ENCODE measurements at places on chromosomes 12 and 14. TPM values are rescaled to one million over a fixed set of nuclear protein-coding genes. Genes with fewer than 3 reads are reported as not detected.

DNA sequence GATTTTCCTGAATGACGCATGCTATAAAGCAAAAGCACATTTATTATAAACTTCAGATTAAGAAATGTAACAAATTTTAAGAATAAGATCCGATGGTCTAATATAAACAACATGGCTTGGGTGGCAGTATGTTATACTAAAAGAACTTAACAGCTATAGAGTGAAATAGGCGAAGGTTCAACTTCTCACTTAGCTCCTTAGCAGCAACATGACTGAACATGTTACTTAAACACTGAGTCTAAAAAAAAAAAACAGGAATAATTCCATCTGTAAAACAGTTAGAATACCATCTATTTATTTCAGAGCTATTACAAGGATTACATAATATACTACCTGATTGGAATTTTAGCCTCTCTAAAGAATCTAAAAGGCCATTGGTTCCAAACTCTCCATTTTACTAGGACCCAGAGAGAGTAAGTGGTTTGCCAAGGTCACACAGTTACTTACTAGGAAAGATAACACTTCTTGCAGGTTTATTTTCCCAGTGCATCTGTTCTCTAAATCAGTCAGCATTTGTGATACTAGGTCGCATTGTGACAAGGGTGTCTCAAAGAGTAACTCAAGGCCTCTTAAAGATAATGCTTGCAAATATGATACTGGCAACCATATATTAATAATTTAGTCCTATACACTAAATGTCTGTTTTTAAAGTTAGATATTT is 14.8 kb downstream of the OSBPL8 start:
- H3K27ac ChIP-seq, result no peak overlapping the region
- peak; percentile 77 for ATAC-seq
- H3K27me3 ChIP-seq, result no peaks in the 10 kb centered on the region
- H3K36me3 ChIP-seq, result no peaks in the 10 kb centered on the region
- H3K4me3 ChIP-seq, result no peak overlapping the region

DNA sequence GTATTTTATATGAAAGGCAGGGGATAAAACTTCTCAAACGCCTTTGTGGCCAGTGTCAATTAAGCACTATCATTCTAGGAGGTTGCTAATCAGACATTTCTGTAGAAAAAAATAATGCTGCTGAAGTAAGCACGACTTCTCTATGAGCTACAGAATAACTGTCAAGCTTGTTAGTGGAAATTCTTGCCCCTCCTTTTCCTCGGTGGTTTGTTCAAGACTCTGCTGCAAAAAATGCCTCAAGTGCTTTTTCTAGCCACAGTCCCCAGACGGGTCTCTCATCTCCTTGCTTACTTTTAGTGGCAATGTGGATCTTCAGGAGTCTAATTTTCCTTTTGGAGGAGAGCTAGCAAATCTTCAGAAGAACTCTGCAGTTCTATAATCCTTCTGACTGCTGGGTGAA is 452.0 kb downstream of the FUT8 start:
- no peaks in the 10 kb centered on the region for H3K27me3 ChIP-seq
- peaks cover 51% of the 10 kb centered on the region for H3K4me1 ChIP-seq

DNA sequence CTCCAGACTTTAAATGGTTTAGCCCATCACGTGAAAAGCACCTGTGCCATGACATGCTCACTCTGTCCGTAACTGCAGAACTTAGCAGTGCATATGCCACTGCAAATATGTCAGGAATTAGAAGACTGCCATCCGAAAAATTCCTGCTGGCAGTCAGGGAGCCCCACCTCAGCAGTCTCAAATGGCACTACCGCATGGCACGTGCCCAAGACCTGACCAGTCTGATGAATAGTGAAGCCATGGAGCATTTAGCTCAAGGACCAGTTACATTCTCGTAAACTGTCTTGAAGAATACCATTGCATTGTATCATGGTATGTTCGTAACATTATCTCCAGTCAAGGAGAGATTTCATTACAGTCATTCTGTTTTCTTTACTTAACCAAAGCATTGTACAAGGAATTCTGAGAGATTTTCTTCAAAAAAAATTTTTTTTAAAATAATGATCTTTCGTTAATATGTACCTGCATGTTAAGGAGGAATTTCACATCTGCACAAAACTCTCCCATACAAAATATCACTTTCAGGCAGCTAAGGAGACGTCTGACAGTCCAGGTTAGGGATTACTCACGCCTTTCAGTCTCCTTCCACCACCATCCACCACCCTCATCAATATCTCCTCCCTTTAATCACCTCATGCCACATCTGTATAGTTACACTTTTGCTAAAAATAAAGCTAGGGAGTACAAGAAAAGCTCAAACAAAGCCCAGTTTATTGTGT is 138.5 kb downstream of the ANO2 start:
- no peaks in the 10 kb centered on the region for H3K36me3 ChIP-seq
- no peak overlapping the region for H3K27ac ChIP-seq
- no peak for ATAC-seq
- no peak overlapping the region for H3K4me3 ChIP-seq
- H3K27me3 ChIP-seq, result peaks cover 6% of the 10 kb centered on the region

DNA sequence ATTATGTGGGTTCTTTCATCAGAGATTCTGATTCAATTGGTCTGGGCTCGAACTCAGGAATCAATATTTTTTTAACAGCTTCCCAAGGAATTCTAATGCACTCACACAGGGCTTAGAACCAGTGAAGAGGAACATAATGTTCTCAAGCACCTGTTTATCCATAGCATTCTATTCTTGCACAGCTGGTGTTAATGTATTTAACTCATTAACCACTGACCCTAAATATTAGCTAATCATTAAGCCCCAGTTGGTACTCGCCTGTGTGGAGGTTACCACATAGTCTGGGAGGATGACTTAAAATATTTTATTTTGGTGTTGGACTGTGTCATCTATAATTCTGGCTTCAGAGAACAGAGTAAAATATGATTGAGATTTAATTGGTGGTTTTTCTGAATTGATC is 45.3 kb downstream of the LRP6 start:
- peaks cover 12% of the 10 kb centered on the region for H3K27me3 ChIP-seq
- ATAC-seq, result no peak
- H3K4me3 ChIP-seq, result no peak overlapping the region
- H3K4me1 ChIP-seq, result peaks cover 9% of the 10 kb centered on the region
- H3K27ac ChIP-seq, result no peak overlapping the region
- H3K36me3 ChIP-seq, result no peaks in the 10 kb centered on the region

DNA sequence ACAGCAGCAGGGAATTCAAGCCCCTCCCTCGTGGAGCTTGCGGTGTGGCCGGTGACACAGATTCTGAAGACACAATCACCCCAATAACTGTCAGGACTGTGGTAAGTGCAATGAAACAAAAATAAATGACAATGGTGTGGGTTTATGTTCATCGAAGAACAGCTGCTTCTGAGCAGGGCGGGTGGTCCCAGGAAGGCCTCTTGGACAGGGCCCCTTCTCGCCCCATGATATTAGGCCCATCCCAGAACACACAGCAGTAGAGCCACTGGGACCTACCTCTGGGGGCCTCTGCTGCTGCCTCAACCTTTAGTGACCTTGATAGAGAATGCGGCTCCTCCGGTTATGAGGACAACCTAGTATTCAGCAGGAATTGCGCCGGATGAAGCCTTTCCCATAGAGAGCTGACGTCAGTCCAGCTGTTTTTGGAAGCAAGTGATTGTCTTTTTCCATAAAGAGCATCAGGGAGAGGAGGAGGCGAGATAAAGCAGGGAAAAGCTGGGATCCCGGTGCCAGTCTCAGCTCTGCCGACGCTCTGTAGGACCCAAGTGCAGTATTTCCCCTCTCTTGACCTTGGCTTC is 84.1 kb upstream of the BCL11B start:
- H3K4me3 ChIP-seq, result no peak overlapping the region
- H3K4me1 ChIP-seq, result no peaks in the 10 kb centered on the region
- no peaks in the 10 kb centered on the region for H3K27me3 ChIP-seq
- ATAC-seq, result no peak
- no peak overlapping the region for H3K27ac ChIP-seq

GRCh38 chr12:4960030-4960429 is 50.3 kb downstream of the KCNA1 start:
- no peak overlapping the region for H3K27ac ChIP-seq
- H3K4me3 ChIP-seq, result no peak overlapping the region
- ATAC-seq, result no peak
- H3K4me1 ChIP-seq, result no peaks in the 10 kb centered on the region
- no peaks in the 10 kb centered on the region for H3K36me3 ChIP-seq

DNA sequence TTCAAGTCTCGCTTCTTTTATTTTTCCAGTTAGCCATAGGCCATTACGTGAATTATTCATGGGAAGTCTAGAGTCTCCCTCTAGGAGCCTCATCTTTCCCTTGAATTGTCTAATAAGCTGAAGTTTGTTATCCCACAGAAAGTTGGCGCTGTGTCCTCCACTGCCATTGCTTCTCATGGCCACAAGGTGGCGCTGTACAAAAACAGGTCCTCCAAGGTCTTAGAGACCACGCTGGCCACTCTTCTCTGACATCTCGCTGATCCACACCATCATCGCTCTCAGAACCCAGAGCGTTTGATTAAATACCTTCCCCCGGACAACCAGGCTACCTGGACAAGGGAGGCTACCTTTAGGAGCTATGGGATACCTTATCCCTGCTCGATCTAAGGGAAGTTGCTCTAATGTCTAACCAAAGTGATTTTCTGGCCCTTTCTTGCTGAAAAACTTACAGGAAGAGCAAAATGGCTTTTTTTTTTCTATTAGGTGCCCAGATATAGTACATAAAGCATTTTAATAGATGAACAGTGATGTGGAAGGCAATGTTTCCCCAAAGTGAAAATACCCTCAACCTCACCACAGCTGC is 110.0 kb downstream of the CCDC60 start:
- ATAC-seq, result peak; percentile 37
- no peak overlapping the region for H3K4me3 ChIP-seq
- H3K36me3 ChIP-seq, result no peaks in the 10 kb centered on the region

DNA sequence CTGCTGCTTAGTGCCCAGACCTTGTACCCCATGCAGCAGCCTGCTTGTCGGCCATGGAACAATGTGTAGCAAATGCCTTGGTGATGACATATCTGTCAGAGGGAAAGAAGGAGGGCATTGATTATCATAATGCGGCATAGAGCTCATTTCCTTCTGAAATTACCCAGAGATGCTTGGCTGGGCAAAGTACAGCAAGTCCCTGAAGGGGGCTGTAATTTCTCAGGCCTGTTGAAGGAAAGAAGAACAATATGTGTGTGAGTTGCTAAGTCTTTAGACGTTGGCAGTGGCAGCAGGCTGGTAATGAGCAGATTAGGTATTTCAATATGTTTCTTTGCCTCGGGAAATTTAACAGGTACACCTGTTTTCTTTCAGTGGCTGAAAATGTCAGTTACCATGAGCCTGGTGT is 128.6 kb downstream of the CRADD start:
- no peaks in the 10 kb centered on the region for H3K27me3 ChIP-seq
- H3K4me3 ChIP-seq, result no peak overlapping the region
- no peak overlapping the region for H3K27ac ChIP-seq
- peaks cover 19% of the 10 kb centered on the region for H3K36me3 ChIP-seq
- no peak for ATAC-seq
- H3K4me1 ChIP-seq, result peaks cover 21% of the 10 kb centered on the region

The NPAS3 gene
- not detected for total RNA-seq

The NTF3 gene
- total RNA-seq, result not detected

The TEX22 gene
- 0.95 TPM for total RNA-seq

The POU6F1 gene
- 25.2 TPM for total RNA-seq

The GALNT9 gene
- 0.34 TPM for total RNA-seq

The IL31 gene
- total RNA-seq, result not detected

The NYNRIN gene
- total RNA-seq, result 0.04 TPM

The SLC5A8 gene
- total RNA-seq, result not detected

The DBX2 gene
- total RNA-seq, result not detected

The ACTN1 gene
- 38.3 TPM for total RNA-seq
